DMS153 (cell line): ENCODE measurements at places on chromosomes 6 and 20.

- DNase-seq, result no peak
Measured at GRCh38 chr6:84748376-84748775, 16.0 kb downstream of the TBX18 start.

- no peak for DNase-seq
Measured at GRCh38 chr6:140849456-140849855, 1283.3 kb upstream of the GJE1 start.

GRCh38 chr6:109094416-109095035, at the start of gene SESN1:
Gene SESN1, minus strand, starts transcription at chr6:109094846. Its CDS starts 773 bp downstream, at chr6:109094073.
- DNase-seq, result peak; percentile 75

DNA sequence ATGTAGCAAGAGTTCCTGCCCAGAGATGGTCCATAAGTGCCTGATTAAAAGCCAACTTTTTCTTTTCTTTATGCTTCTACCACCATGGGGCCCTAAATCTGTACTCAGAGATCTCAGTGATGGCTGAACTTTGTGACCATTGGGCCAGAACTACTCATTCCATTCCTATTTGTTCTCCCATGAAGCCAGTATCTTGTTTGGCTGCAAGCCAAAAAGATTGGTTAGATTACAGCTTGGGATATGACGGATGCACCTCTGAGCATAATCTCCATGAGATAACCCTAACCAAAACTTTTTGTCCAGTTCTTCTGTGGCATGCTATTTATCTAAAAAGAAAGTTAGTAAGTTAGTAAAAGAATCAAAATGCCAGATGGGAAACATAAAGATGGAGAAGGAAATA, 72.2 kb downstream of the PLCB4 start:
- no peak for DNase-seq

GRCh38 chr6:1009103-1009502, 302.8 kb upstream of the FOXQ1 start:
- no peak for DNase-seq

GRCh38 chr20:43513372-43513930, 6.0 kb downstream of the L3MBTL1 start:
- DNase-seq, result no peak

DNA sequence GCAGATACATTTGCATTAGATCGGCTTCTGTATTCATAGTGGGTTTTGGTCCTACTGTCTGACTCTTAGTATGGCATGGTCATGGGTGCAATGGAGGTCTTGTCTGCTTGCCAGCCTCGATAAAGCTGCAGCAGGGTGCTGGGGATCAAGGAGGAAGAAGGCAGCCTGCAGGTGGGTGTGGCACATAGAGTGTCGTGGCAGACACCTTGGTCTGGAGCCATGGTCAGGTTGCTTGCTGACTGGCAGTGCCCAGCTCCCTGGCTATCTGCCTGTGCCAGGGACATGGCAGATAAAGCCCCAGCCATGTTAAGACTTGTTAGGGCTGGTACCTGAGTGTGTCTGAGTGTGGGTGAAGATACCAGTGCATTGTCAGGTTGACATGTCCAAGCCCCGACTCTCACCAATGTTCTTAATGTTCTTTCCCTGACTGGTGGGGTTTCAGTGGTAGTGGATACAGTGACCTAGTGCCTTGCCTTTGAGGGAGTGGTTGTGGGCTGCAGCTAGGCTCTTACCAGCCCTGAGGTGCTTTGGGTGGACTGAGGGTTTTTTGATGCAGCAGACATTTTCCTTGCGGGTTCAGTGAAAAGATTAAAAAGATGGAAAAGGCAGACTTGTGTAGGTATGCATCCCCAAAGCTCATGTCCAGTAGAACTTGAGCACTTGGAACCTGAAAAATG, 1.8 kb downstream of the FAM83D start:
- no peak for DNase-seq

DNA sequence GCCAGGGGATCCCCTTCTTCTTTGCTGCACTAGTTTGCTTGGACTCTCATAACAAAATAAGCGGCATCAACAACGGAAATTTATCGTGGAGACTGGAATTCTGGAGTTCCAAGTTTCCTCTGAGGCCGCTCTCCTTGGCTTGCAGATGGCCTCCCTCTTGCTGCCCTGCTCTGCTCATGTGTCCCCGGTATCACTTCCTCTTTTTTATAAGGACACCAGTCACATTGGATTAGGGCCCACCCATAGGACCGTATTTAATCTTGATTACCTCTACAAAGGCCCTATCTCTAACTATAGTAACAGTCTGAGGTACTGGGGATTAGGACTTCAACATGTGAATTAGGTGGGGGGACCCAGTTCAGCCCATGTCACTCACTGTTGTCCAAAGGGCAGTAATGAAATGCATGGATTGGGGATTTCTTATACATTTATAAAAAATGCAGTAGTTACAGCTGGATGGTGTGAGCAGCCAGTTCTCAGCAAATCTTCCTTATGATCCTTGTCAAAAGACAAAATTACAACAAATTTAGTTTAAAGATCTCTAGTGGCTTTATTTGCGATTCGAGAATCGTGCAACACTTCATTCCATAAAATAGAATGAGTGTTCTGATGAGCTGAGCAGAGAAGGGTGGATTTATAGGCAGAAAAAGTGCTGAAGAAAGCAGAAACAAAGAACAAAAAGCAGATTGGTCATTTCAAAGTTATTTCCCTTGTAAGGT, 59.3 kb upstream of the AKAP12 start:
- DNase-seq, result no peak

- DNase-seq, result peak; percentile 41
Measured at GRCh38 chr6:75893058-75893775, 144.2 kb downstream of the MYO6 start.

DNA sequence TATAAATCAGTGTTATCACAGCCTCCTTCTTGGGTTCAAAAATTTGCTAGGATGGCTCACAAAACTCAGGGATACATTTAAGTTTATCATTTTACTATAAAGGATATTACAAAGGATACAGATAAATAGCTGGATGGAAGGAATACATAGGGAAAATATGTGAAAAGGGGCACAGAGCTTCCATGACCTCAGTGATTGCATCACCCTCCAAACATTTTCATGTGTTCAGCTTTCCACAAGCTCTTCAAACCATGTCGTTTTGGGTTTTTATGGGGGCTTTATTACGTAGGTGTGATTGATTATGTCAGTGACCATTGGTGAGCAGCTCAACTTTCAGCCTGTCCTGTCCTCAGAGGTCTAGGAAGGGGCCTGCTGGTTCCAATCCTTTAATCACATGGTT, 68.0 kb downstream of the CYB5R4 start:
- no peak for DNase-seq

GRCh38 chr6:87658516-87658915, 43.5 kb downstream of the AKIRIN2 start:
- no peak for DNase-seq

DNA sequence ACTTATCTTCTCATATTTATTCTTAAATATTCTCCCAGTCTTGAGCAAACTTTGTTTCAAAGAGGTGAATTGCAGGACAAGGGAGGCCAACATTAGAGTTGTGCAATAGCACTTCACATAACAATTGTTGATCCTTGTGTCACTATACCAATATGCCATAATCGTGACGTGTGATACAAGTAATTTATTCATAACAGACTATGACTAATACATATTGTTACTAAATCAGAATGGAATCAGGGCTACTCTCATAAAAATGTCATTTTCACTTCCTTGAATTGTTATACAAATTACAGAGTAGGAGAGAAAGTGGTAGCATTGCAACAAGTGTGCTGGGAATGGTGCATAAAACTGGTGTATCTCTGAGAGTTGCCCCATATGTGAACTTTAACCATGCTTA, 37.2 kb upstream of the PLCB1 start:
- DNase-seq, result no peak

- peak; percentile 16 for DNase-seq
Measured at GRCh38 chr6:138105880-138106664, 1.1 kb downstream of the PERP start.

- DNase-seq, result no peak
Measured at GRCh38 chr6:156434795-156435190, 342.4 kb upstream of the ARID1B start.

DNA sequence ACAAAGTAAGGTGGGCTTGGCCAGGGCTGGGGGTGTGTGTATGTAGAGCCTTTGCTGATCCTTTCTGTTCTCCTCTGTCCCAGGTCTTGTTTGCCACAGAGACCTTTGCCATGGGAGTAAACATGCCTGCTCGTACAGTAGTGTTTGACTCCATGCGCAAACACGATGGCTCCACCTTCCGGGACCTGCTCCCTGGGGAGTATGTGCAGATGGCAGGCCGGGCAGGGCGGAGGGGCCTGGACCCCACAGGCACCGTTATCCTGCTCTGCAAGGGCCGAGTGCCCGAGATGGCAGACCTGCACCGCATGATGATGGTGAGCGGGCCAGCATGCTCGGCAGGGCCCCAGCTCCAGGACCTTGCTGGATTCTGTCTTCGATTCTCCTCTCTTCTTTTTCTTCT, 6.2 kb downstream of the DXO start:
- no peak for DNase-seq

DNA sequence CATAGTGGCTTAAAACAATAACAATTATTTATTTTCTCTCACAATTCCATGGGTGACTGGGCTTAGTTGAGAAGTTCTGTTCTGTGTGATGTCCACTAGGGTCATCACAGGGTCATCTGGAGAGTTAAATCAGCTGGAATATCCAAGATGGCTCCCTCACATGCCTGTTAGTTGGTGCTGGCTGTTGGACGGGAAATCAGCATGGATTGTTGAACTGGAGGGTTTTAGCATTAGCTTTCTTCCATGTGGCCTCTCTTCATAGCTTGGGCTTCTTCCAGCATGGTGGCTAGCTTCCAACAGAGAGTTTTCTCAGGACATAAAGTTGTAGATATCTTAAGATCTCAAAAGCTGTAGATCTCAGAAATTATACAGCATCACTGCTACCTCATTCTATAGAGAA, 19.6 kb downstream of the MARCKS start:
- DNase-seq, result no peak

GRCh38 chr6:137745321-137745720, 121.7 kb upstream of the TNFAIP3 start:
- no peak for DNase-seq

DNA sequence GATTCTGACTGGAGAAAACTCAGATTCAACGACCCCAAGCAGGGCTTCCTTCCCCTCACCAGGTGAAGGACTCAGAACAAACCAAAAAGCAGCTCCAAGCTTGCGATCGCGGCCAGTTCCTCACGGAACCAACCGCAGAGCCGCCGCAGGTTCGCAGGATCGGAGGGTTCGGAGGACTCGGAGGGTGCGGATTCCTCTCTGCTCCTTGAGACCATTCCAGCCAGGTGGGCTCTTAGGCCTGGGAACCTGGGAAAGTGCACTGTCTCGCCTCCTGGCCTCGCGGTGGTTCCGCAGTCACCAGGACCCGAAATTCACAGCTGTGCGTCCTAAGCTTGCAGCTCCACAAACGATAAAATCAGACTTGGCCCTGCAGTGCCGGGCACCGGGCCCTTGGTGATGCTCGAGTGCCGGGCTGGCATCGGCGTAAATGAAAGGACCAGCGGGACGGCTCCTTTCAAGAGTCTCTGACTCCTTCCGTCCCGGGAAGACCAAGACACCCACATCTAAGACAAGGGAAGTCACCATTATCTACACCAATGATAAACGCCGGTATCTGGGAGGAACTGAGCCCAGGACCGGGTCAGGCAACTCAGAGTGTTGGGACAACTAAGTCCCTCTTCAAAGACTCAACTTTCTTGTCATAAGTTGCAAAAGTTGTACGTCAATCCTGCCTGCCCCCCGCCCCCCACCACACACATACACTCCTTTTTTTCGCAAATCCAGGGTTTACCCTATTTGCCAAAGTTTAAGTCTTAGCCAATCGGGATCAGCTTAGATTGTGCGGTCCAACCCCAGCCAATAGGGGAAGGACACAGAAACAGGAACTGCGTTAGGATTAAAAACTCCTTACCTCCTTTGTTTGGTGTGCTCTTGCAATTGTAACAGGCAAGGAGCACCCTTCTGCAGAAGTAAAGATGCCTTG, 69.8 kb upstream of the PRSS16 start:
- DNase-seq, result peak; percentile 65

DNA sequence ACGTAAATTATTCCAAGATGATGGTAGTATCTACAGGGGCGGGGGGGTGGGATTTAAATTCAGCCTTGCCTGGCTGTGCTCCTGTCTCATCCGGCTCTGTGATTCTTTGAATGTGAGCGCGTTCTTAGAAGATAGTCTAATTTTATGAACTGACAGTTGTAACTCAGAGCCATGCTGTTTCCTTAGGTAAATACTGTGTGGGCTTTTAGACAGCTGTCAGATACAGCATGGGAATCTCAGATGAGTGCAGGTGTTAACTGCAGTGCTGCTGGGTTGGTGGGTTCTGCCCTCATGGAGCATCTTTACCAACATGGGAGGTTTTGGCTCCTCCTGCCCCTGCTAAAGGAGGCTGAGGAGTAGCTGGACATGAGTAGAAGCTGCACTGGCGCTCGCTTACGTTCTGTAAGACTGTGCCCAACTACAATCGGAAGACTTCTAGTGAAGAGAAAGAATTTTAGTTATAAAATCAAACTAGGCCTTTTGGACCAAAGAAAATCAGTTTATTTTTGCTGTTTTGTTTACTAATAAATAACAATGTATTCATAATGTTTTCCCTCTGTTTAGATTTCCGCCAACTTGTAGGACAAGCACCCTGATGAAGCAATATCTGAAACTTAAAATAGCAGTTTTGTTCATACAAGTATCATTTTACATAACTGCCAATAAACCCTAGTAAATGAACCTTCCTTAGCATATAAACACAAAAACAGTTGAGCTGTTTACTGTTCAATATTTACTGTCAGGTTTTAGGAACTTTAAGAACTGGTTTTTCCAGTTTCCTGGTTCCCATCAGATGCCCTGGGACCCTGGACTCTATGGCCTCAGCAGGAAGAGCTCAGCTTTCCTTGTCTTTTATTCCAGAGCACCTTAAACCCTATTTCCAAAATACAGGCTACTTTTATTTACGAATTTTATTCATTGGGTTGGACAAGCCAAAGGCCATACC, 66.1 kb downstream of the FAM120B start:
- peak; percentile 48 for DNase-seq

GRCh38 chr20:44644667-44645131, 6.8 kb downstream of the ADA start:
- DNase-seq, result no peak

DNA sequence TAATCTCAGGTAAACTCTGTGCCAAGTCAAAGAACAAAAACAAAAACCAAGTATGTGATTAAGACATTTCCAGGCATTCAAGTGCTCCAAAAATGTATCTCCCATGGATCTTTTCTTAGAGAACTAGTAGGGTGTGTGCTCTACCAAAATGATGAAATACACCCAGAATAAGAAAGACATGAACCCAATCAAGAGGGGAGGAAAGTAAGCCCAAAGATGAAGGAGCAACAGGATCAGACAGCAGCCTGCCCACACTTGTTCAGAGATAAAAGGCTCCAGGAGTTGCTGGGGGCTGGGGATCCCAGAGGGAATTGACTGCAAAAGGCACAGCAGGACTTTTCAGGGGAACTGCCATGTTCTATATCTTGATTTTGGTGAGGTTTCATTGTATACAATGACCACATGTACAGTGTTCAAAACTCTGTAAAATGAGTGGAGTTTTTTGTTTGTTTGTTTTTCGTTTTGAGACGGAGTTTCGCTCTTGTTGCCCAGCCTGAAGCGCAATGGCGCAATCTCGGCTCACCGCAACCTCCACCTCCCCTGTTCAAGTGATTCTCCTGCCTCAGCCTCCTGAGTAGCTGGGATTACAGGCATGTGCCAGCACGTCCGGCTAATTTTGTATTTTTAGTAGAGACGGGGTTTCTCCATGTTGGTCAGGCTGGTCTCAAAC, 24.4 kb downstream of the GCM1 start:
- no peak for DNase-seq
